Stimulated activated CD4-positive, alpha-beta T cell treated with anti-CD3 and anti-CD28 coated beads, Interleukin-1b, Interleukin-23, amount 100 ng/mL, for 24 hours (primary cell): ENCODE measurements at places on chromosomes 13 and 19.

DNA sequence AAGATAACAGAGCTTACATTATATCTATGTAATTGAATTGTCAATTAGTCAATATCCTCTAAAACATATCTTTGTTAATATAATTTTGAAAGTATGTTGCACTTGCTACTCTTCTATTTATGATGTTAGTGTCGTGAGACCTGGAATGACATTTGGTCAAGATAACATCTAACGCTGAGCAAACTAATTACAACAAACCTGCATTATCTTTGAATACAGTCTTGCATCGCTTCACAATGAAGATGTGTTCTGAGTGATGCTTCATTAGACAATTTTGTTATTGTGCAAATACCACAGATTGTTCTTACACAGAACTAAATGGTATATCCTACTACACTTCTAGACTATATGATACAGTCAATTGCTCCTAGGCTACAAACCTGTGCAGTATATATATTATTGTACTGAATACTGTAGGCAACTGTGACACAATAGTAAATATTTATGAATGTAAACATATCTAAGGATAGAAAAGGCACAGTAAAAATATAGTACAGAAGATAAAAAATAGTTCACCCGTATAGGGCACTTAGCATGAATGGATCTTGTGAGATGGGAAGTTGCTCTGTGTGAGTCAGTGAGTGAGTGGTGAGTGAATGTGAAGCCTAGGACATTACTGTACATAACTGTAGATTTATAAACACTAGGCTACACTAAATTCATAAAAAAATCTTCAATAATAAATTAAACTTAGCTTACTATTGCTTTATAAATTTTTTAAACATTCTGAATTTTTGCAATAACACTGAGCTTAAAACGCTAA, 1773.8 kb downstream of the PCDH9 start:
- no peak for DNase-seq

- no peak for DNase-seq
These were observed 196.9 kb downstream of the TM9SF2 start for GRCh38 chr13:99698010-99698815.

GRCh38 chr13:79490824-79491223, 9.9 kb downstream of the NDFIP2 start:
- no peak for DNase-seq

DNA sequence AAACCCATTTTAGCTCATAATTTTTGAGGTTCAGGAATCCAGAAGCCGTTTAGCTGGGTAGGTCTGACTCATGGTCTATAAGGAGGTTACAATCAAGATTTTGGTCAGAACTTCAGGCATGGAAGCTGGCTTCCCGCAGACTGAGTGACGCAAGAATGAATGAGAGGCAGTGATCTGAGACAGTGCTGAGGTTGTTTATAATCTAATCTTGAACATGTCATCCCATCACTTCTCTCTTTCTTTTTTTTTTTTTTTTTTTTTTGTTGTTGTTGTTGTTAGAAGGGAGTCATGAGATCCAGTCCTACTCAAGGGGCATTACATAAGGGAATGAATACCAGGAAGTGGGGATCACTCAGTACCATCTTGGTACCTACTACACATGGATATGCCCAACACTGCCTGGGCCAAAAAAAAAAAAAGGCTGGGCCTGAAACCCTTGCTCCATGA, 217.4 kb downstream of the DLEU7 start:
- DNase-seq: no peak

DNA sequence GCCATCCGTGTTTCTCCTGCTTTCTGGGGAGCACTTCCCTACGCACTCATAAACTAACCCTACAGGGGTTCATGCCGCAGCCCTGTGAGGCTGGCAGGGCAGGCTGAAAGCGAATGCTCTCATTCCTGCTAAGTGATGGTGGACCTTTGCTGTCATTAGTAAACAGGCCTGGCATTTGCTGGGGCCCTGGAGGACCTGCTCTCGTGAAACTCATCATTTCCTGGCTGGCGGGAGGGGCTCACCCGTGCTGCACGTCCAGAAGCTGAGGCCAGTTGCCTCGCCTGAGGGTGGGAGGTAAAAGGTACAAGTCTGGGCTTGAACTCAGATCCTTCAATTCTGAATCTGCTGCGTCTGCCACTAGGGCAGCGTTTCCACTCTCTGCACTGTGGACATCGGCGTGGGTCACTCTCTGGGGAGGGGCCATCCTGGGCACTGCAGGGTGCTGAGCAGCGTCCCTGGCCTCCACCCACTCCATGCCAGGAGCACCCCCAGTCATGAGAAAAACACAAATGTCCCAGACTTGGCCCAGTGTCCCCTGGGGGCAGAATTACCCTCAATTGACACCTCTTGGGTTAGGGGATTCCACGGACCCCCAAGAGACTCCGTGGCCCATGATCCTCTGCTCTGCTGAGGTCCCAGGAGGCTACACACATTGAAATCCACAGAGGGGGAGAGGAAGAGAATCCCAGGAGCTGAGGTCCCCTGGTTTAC, 7.0 kb downstream of the MOB3A start:
- no peak for DNase-seq
